ENCODE measurements at places on chromosomes 16 and 17. TPM values are rescaled to one million over a fixed set of nuclear protein-coding genes. Genes with fewer than 3 reads are reported as not detected.

GRCh38 chr17:70956726-70957125 lies 787.4 kb downstream of the KCNJ2 start:
- H3K4me3 ChIP-seq = no peak overlapping the region
- H3K4me1 ChIP-seq = no peaks in the 10 kb centered on the region
- no peak for DNase-seq
- H3K36me3 ChIP-seq = no peaks in the 10 kb centered on the region

Gene RHBDF1
- total RNA-seq = 0.66 TPM

- DNase-seq = no peak
- peaks cover 37% of the 10 kb centered on the region for H3K4me1 ChIP-seq
- no peaks in the 10 kb centered on the region for H3K36me3 ChIP-seq
Observed at GRCh38 chr17:36550491-36551417, 6.0 kb downstream of the GGNBP2 start.

GRCh38 chr17:75411328-75412067 lies 6.0 kb upstream of the GRB2 start:
- H3K4me3 ChIP-seq = no peak overlapping the region
- no peak for DNase-seq
- no peak overlapping the region for H3K27ac ChIP-seq
- peaks cover 9% of the 10 kb centered on the region for H3K27me3 ChIP-seq

Gene KRT33A
- not detected for total RNA-seq

- no peak overlapping the region for H3K4me3 ChIP-seq
- H3K27ac ChIP-seq = no peak overlapping the region
- H3K27me3 ChIP-seq = peaks cover 3% of the 10 kb centered on the region
- no peaks in the 10 kb centered on the region for H3K36me3 ChIP-seq
- H3K4me1 ChIP-seq = peaks cover 16% of the 10 kb centered on the region
- no peak for DNase-seq
Observed at GRCh38 chr16:54927125-54928015, 3.3 kb upstream of the IRX5 start.

Gene DPEP2
- 116 TPM for total RNA-seq

- H3K4me3 ChIP-seq = no peak overlapping the region
- no peaks in the 10 kb centered on the region for H3K27me3 ChIP-seq
- H3K4me1 ChIP-seq = no peaks in the 10 kb centered on the region
- no peaks in the 10 kb centered on the region for H3K36me3 ChIP-seq
- H3K27ac ChIP-seq = peak overlapping the region; percentile 8
Observed at GRCh38 chr17:58387834-58388233, 29.5 kb downstream of the RNF43 start.

- no peak for DNase-seq
- no peak overlapping the region for H3K27ac ChIP-seq
- no peak overlapping the region for H3K4me3 ChIP-seq
- H3K27me3 ChIP-seq = no peaks in the 10 kb centered on the region
- peaks cover 8% of the 10 kb centered on the region for H3K4me1 ChIP-seq
Observed at GRCh38 chr17:68432086-68432864, 25.0 kb downstream of the WIPI1 start.

- no peak overlapping the region for H3K27ac ChIP-seq
- peaks cover 7% of the 10 kb centered on the region for H3K4me1 ChIP-seq
- H3K36me3 ChIP-seq = no peaks in the 10 kb centered on the region
- H3K4me3 ChIP-seq = no peak overlapping the region
- no peaks in the 10 kb centered on the region for H3K27me3 ChIP-seq
- DNase-seq = no peak
Observed at GRCh38 chr17:62657690-62658089, 30.2 kb downstream of the MRC2 start.

DNA sequence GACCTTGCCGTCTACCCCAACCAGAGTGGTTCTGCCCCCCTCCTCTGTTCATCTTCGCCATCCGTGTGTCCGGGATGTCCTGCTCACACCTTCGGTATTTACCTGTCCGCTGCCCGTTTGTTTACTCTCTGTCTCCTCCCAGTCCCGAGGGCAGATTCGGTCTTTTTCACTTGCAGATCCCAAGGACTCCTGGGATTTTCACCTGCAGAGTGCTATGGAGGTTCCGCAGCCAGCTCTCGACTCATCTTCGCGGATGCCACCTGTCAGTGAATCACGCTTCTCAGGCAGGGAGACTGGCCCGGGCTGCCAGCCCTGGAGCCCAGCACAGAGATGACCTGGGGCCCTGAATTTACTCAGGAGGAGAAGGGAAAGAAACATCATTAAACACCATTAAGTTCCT lies 8.1 kb downstream of the CRISPLD2 start:
- H3K4me1 ChIP-seq = no peaks in the 10 kb centered on the region
- H3K36me3 ChIP-seq = no peaks in the 10 kb centered on the region
- peaks cover 59% of the 10 kb centered on the region for H3K27me3 ChIP-seq
- DNase-seq = no peak
- no peak overlapping the region for H3K4me3 ChIP-seq

Gene ENO3
- total RNA-seq = 35.9 TPM

DNA sequence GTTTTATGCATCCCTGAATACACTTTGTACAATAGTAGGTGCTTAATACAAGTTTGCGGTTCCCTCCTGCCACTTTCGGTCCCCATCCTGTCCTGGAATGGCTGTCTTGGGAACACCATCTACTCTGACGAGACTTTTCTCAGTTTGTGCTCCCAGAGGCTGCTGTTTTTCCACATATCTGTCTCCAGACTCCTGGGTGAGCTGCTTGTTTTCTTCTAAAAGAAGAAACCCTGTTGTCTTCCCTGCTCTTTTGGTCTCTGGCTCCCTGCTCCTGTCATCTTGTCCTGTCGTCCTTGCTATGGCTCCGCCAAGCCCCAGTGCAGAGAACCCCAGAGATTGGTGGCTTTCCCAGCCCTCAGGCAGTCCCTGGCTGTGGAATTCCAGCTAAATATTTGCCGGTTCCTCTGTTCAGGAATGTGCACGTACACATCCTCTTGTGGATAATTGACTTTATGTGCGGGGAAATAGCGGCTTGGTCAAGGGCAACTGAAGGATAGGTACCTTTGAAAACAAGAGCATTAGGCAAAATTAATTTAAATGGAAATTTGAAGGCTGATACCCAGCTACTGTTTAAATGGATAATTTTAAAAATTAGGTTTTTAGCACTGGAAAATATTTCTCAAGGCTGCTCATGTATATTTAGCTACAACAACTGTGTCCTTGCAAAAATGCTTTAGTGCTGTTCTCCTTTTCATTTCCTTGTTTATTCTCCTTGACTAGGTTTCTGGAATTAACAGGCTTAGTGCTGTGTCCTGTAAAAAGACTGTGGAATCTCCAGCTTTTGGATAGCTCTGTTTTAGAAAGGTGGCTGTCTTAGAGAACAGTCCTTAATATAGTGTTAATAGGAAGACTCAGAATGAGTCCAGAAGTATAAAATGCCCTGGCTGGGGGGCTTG lies 50.2 kb upstream of the SLC12A3 start:
- no peak for DNase-seq
- no peaks in the 10 kb centered on the region for H3K4me1 ChIP-seq
- H3K36me3 ChIP-seq = peaks cover 18% of the 10 kb centered on the region
- H3K4me3 ChIP-seq = no peak overlapping the region

GRCh38 chr17:68102318-68102758 lies 66.8 kb downstream of the KPNA2 start:
- no peaks in the 10 kb centered on the region for H3K27me3 ChIP-seq
- peak overlapping the region; percentile 83 for H3K27ac ChIP-seq
- DNase-seq = no peak

DNA sequence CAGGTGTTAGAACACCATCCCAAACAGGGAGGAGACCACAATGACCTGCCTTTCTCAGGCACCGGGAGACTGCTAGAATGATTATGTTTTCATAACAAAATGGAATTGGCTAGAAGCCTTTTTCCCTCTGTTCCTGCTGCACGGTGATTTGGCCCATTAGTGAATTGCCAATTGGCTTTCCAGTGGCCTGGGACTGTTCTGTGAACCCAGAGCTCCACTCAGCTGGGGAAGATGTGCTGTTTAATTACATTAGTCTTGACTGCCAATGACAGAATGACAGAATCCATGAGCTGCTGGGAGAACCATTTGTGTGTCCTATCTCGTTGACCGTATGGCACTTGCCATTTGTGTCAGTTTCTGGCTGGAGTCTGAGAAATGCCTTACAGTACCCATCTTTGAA lies 242.9 kb downstream of the CDH11 start:
- H3K27ac ChIP-seq = no peak overlapping the region
- no peaks in the 10 kb centered on the region for H3K4me1 ChIP-seq
- no peak overlapping the region for H3K4me3 ChIP-seq
- H3K36me3 ChIP-seq = no peaks in the 10 kb centered on the region

DNA sequence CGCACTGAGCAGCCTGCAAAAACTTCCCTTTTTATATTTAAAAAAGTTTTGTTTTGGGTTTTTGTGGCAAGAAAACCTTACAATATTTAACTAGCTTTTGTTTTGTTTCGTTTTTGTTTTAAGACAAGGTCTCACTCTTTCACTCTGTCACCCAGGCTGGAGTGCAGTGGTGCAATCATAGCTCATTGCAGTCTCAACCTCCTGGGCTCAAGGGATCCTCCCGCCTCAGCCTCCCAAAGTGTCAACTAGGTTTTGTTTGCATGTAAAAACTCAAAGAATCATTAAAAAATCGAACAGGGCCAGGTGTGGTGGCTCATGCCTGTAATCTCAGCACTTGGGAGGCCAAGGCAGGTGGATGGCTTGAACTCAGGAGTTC lies 77.9 kb upstream of the FA2H start:
- no peaks in the 10 kb centered on the region for H3K36me3 ChIP-seq
- no peak overlapping the region for H3K27ac ChIP-seq
- H3K4me3 ChIP-seq = no peak overlapping the region

DNA sequence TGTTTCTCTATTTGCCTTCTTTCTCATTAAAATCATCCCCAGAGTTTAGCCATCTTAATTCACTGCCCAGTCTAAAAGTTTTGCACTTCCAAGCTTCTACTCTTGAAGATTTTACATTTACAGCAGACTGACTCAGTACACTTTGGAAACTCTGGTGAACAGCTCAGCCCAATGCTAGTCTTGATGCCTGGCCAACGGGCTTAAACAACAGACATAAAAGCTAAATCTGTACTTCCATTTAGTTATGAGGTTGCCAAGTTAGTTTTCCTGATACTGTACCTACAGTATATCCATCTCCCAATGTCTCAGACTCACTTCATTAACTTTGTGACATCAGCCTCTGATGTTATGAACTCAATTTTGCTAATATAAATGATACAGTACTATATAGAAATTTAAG lies 891.8 kb upstream of the SOX9 start:
- no peaks in the 10 kb centered on the region for H3K4me1 ChIP-seq
- H3K27me3 ChIP-seq = no peaks in the 10 kb centered on the region
- H3K27ac ChIP-seq = no peak overlapping the region
- no peak overlapping the region for H3K4me3 ChIP-seq
- H3K36me3 ChIP-seq = no peaks in the 10 kb centered on the region

Gene CCT6B
- total RNA-seq = 3.2 TPM

Measured in T-cell (primary cell).